ENCODE measurements at places on chromosomes 2 and 18.

DNA sequence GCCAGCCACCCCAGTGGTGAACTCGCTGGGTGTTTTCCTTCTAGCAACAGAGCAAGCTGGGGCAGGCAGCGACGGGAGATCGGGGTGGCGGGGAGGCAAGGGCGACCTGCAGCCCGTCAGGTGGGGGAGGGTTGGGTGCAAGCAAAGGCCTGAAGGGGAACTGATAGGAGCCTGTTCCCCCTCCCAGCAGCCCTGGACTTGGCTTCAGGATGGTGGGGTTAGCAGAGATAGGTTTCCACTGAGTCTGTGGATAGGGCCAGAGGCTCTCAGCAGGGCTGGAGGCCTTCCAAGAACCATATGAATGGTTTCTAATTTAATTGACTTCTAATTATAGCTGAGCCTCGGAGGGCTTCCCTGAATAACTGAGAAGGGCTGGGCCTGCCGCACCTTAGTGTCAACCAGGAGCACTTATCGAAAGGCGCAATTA, 55.3 kb downstream of the EDAR start:
- DNase-seq: no peak

- peak; percentile 7 for DNase-seq
Measured at GRCh38 chr2:23788100-23788499, 138.8 kb downstream of the ATAD2B start.

GRCh38 chr2:98985905-98986666, 50.1 kb upstream of the CRACDL start:
- DNase-seq: peak; percentile 18

DNA sequence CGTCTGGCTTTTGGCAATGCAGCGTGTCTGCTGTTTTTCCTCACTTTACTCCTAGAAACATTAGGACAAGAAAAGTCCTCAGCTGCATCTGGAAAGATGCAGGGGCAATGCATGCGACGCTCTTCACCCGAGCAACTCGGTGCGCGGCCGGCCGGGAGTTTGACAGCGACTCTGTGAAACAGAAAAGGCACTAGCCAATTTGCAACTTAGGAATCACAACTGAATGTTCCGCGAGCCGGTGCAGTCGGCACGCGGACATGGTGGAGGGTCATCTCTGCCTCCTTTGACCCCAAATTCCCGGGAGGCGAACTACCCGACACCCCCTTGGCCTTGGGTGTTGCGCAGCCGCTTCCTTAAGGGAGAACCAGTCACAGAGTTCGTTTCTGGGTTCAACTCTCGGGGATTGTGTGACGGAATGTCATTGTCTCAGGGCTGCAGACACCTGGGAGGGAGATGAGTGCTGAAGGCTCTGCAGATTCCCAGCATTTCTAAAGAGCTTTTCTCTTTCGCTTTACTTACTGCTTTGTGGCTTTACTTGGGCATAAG, 9.8 kb downstream of the NR4A2 start:
- DNase-seq: peak; percentile 35

DNA sequence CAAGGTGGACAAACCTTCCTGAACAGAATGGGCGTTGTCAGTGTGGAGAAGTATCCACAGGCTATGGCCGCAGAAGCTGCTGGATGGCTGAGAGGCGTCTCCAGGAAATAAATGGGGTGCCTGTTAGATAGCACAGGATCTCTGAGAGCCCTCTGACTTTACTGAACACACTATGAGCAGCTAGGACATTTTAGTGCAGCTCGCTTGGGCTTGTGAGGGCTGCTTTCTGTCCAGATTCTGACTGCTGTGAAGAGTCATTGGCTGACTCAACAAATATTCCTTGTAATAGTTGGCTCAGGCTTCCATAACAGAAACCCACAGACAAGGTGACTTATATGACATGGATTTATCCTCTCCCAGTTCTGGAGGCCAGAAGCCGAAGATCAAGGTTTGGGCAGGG, 100.2 kb upstream of the SNTG2 start:
- no peak for DNase-seq

- DNase-seq: no peak
Measured at GRCh38 chr18:49707599-49707998, 105.7 kb downstream of the ACAA2 start.

GRCh38 chr18:44700652-44701051, 20.0 kb downstream of the SETBP1 start:
- DNase-seq: no peak

DNA sequence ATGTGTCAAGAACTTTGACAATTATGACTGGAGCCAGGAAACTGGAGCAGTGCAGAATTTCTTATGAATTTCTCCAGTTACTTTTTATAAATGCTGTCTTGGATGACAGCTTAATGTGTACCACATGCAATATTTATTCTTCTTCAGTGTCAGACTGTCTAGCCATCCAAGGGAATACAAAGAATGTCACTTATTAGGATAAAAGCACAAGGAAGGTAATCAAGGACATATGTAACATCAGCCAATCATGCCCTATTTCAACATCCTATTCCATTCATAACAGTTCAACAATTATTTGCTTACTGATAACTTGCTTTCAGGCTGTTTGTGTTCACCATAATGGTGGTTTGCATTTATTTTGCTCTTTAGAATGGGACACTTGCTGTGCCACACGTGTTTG, 139.8 kb downstream of the OLA1 start:
- DNase-seq: no peak

DNA sequence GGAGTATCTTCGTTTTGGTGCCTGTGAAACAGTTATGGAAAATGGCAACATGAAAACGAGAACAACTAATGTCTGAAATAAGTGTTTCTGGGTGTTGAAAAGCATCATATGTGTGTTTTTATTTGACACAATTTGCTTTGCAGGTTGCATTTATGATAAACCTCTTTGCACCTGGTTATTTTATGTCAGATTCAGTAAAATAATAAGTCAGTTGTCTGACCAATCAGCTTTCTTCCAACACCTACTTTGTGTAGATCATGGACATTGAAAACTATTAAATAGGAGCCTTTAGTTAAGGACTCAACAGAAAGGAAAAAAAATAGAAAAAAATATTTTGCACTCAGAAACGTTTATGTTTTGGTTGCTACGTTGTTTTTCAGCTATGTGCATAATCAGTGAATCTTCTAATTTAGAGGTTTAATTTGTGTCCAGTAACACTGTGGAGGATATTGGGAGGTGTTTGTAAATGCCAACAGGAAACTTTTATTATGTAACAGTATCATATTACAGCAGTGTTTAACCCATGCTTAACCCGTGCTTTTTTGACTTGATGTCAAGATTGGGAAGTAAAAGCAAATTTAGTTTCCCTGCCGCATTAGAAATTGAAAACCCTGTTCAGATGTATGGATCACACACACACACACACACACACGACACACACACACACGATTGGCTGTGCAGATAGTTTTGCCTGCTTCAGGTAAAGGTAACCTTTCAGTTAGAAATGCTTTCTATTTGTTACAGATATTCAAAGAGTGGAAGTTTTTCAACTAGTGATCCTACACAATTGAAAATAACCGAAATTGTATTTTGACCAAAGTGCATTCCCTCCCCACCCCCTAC, 2.6 kb downstream of the PKP4 start:
- no peak for DNase-seq

- DNase-seq: no peak
Measured at GRCh38 chr2:226585130-226585561, 214.5 kb downstream of the IRS1 start.

DNA sequence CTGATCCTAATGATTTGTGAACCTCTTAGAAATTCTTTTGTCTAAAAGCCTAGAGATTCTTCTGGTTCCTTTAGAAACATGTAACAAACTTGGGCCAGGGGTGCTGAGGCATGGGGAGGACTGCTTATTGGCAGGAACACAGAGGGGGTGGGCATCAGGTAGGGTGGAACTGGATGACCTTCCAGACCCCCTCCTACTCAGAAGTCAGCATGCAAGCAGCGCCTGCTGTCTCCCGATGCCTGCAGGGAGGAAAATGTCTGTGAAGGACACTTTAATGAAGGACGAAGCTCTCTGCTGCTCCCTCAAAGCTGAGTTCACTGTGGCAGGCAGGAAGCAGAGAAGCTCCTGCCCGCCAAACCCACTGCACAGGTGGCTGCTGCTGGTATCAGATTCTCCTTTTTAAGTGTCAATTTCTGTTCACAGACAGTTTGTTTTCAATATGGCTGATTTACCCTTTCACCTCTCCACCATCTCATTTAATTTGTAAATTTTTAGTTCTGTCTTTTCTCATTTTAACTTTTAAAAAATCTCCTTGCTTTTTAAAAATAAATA, 19.4 kb downstream of the COA5 start:
- no peak for DNase-seq

- DNase-seq: no peak
Measured at GRCh38 chr2:96308248-96308647, 2.9 kb upstream of the SNRNP200 start.

- DNase-seq: peak; percentile 1
Measured at GRCh38 chr18:34039201-34039600, 185.5 kb downstream of the NOL4 start.

GRCh38 chr18:73136134-73136533, 268.3 kb upstream of the NETO1 start:
- DNase-seq: no peak

GRCh38 chr2:63249161-63249560, 198.5 kb downstream of the OTX1 start:
- no peak for DNase-seq

DNA sequence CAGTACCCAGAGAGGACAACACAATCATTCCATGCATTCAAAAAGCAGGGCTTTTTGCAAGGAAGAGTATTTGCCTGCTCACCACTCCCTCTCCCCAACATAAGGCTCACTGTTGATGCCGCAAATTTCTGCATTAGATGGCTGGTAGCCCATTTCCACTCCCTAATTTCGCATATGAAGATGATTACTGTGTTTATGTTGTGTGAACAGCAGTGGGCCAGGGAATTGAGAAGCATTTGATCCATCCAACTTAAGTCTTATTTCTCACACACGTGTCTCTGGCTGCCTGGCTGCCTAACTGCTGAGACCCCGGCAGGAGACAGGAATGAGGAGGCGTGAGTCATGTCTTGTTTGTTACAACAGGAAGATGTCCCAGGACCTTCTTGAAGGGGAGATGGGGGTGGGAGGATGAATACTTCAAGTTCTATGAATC, 294.1 kb downstream of the ALK start:
- DNase-seq: no peak

GRCh38 chr2:222535477-222535876, 111.1 kb downstream of the SGPP2 start:
- DNase-seq: no peak

- DNase-seq: no peak
Measured at GRCh38 chr2:219452361-219453317, 18.0 kb downstream of the SPEG start.

- no peak for DNase-seq
Measured at GRCh38 chr18:24918257-24918656, 433.7 kb downstream of the ZNF521 start.

GRCh38 chr2:142951190-142952007, 73.9 kb downstream of the KYNU start:
- DNase-seq: no peak

GRCh38 chr2:35416391-35417140, 939.0 kb upstream of the CRIM1 start:
- no peak for DNase-seq

DNA sequence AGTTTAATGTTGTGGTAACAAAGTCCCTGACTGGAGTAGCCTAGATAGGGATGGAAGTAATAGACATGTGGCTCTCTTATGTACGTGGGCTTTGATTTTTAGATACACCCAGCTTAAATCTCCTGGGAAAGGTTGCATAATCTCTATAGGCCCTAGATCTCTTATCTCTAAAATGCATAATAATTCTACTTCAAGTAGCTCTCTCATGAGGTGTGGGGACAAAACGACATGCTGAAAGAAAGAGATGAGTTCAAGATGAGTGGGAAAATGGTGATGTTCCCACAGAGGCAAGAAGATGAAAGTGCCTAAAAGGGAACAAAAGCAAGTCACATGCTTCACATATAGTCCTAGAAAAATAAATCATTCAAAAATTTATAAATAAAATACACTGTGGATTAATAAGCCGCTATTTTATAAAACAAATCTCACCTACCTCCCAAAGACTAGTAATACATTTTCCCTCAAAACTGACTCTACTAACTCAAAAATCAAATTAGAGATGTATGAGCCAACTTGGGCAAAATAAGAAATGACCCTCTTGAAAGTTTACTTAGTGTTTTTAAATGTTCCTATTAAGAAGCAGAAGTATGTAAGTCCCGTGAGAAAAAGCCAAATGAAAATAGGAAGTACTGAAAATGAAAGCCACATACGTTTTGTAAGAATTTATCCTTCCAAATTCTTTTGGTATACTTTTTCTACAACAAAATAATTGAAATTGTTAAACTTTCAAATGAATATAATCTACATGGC, 148.2 kb upstream of the ITGA4 start:
- DNase-seq: peak; percentile 76

DNA sequence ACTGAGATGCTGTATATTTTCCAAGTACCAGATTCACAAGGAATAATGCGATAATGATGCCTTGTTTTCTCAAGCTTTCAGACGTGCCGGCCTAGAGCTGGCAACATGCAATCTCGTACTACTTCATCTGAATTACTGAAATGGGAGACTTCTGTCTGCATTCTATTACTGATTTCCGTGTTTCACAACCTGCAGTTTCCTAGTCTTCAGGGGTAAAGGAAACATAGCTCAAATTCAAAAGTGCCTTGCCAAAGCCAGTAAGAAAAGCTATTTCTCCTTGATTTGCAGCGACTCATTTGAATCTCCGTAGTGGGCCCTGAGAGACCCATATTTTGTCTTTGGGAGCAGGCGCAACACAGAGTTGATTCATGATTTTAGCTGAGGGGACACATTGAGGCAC, 289.0 kb downstream of the CNTNAP5 start:
- DNase-seq: no peak

- no peak for DNase-seq
Measured at GRCh38 chr2:142041996-142042395, 88.8 kb downstream of the LRP1B start.

DNA sequence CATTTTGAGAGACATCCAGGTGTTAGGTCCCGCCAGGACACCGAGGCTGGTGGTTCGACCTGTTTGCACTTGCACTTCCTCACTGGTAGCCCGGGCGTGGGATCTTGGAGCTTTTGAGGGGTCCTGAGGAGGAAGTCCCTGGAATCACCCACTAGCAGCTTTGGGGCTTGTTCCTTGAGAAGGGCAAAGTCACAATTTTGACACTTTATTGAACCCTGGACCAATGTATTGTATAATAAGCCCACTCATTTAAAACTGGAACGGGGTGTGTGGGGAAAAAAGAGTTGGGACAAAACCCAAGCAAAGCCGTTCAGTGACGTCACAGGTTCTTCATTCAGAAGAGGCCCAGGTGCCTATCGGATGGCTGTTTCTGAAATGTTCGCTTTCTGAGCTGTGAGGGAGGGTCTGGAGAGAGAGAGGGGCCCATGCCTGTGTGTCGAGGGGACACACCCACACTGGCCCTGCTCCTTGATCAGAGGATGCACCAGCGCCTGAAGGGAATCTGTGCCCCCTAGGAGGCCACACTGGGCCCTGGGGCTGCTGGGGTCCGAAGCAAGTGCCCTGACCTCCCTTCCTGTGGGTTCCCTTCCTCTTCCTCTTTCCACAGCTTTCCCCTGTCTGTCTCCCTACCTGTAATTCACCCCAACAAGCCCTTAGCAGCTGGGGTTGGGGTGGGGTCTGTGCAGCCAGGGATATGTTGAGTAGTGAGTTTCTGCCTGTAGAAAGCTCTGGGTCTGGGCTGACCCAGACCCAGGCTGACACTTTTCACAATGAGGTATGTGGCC, 2.6 kb downstream of the LPIN1 start:
- no peak for DNase-seq

GRCh38 chr2:7011356-7012083, 94.3 kb downstream of the RNF144A start:
- DNase-seq: no peak

GRCh38 chr2:179106676-179107428, 56.9 kb upstream of the CCDC141 start:
- DNase-seq: peak; percentile 27

- no peak for DNase-seq
Measured at GRCh38 chr2:176118601-176119339, 2.2 kb downstream of the HOXD10 start.
